Esophagus (tissue), 2 donors: ENCODE measurements at places on chromosomes 13 and 19. TPM values are rescaled to one million over a fixed set of nuclear protein-coding genes. Genes with fewer than 3 reads are reported as not detected.

Gene LYPD4
- polyA plus RNA-seq, result not detected

Gene PPM1N
- 2.5 TPM for polyA plus RNA-seq

Gene OLFM4
- 0.05 TPM for polyA plus RNA-seq

Gene ANKRD24
- 0.21 TPM for polyA plus RNA-seq

Gene CLC
- not detected for polyA plus RNA-seq

Gene KLF1
- not detected for polyA plus RNA-seq

Gene SIGLEC14
- 0.26 TPM for polyA plus RNA-seq

Gene SLC7A9
- 0.33 TPM for polyA plus RNA-seq

Gene PSG2
- polyA plus RNA-seq, result not detected

Gene C19orf81
- not detected for polyA plus RNA-seq

Gene MED16
- 46.2 TPM for polyA plus RNA-seq

Gene ZFP14
- 1.6 TPM for polyA plus RNA-seq

Gene SIAH3
- 0.01 TPM for polyA plus RNA-seq

Gene CDC16
- polyA plus RNA-seq, result 36.1 TPM

Gene CEACAM7
- 59.6 TPM for polyA plus RNA-seq

Gene ZNF714
- 3.4 TPM for polyA plus RNA-seq

Gene ZNF649
- polyA plus RNA-seq, result 5.3 TPM

Gene PEAK3
- 0.06 TPM for polyA plus RNA-seq

Gene SIRT2
- polyA plus RNA-seq, result 36.1 TPM

Gene JAK3
- polyA plus RNA-seq, result 2.5 TPM

Gene PBX4
- polyA plus RNA-seq, result 1.4 TPM

Gene MCEMP1
- 0.53 TPM for polyA plus RNA-seq

Gene HPN
- polyA plus RNA-seq, result 0.16 TPM

Gene RGL3
- 0.87 TPM for polyA plus RNA-seq

Gene SIGLEC8
- polyA plus RNA-seq, result 0.04 TPM

Gene AKT2
- 51.9 TPM for polyA plus RNA-seq

Gene ZAR1L
- not detected for polyA plus RNA-seq

Gene RABAC1
- polyA plus RNA-seq, result 77.7 TPM

Gene LILRA1
- polyA plus RNA-seq, result 0.21 TPM

Gene ADGRE1
- not detected for polyA plus RNA-seq

Gene B3GNT8
- 42.9 TPM for polyA plus RNA-seq

Gene LILRA6
- polyA plus RNA-seq, result 0.08 TPM

Gene BLOC1S3
- 3.1 TPM for polyA plus RNA-seq

Gene ZNF69
- 1.2 TPM for polyA plus RNA-seq

Gene SLC25A41
- polyA plus RNA-seq, result 1.4 TPM

Gene SNRPA
- 58.1 TPM for polyA plus RNA-seq

Gene CD33
- polyA plus RNA-seq, result 0.69 TPM

Gene ZNF880
- polyA plus RNA-seq, result 5.4 TPM

Gene ELSPBP1
- polyA plus RNA-seq, result not detected

Gene NBEA
- 0.51 TPM for polyA plus RNA-seq

Gene S1PR5
- polyA plus RNA-seq, result 9.4 TPM

Gene TBCB
- 100 TPM for polyA plus RNA-seq

Gene FCGBP
- 3.0 TPM for polyA plus RNA-seq

Gene CTXN1
- 3.0 TPM for polyA plus RNA-seq

Gene ADGRE2
- polyA plus RNA-seq, result 0.73 TPM

Gene PNMA8B
- 0.14 TPM for polyA plus RNA-seq

Gene TNNT1
- 10.9 TPM for polyA plus RNA-seq

Gene CPB2
- polyA plus RNA-seq, result not detected

Gene ZNF626
- polyA plus RNA-seq, result 2.1 TPM

Gene CBY2
- polyA plus RNA-seq, result not detected

Gene KLK12
- polyA plus RNA-seq, result 12.4 TPM

Gene HIPK4
- polyA plus RNA-seq, result 0.04 TPM

Gene OR7C2
- polyA plus RNA-seq, result not detected

Gene ALKBH6
- polyA plus RNA-seq, result 15.9 TPM

Gene PIBF1
- 5.4 TPM for polyA plus RNA-seq

Gene FCER2
- polyA plus RNA-seq, result not detected

Gene IL11
- polyA plus RNA-seq, result 0.51 TPM
